NCI-H748 treated with DMSO at 0.1 percent for 48 hours (cell line): ENCODE measurements at places on chromosomes 12 and 14.

GRCh38 chr14:93090826-93091555, 24.7 kb downstream of the ITPK1 start:
- no peak for DNase-seq

GRCh38 chr12:105342464-105342863, 12.0 kb downstream of the C12orf75 start:
- DNase-seq = peak; percentile 19

- no peak for DNase-seq
These were observed 505 bp downstream of the UBE3B start for GRCh38 chr12:109477963-109478315.

DNA sequence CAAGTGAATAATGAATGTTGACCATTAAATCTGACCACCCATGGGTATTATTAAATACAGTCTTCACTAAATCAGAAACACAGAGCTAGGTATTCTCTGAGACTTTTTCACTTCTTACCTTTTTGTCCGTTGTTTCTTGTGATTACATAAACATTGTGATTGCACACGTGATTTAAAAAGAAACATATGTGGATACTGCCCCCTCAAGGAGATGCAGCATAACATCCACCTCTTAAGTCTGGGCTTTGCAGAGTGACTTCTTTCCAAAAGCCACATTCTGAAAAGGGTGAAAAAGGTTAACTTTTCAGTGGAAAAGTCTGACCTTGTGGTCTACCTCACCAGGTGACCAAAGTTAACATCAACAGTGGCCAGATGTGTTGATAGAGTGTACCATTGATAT, 185.5 kb upstream of the FAR2 start:
- DNase-seq = no peak

DNA sequence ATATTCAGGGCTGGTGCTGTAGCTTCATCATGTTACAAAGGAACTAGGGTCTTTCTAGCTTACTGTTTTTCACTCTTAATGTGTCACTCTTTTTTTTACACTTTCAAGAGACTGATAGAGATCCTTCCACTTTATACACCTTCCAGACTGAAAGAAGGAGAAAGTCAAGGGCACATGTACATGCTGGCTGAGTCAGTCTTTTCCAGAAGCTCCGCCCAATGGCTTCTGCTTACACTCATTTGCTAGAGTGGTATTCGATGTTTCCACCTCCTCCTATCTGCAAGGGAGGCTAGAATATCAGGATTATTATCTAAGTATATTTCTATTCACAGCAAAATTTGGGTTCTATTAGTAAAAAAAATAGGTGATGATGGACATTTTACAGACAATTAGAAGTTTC, 325.8 kb upstream of the OR4E1 start:
- DNase-seq = no peak

- DNase-seq = no peak
These were observed 19.4 kb downstream of the CAND1 start for GRCh38 chr12:67288561-67288960.

GRCh38 chr14:94021001-94021400, 5.1 kb upstream of the OTUB2 start:
- DNase-seq = no peak

DNA sequence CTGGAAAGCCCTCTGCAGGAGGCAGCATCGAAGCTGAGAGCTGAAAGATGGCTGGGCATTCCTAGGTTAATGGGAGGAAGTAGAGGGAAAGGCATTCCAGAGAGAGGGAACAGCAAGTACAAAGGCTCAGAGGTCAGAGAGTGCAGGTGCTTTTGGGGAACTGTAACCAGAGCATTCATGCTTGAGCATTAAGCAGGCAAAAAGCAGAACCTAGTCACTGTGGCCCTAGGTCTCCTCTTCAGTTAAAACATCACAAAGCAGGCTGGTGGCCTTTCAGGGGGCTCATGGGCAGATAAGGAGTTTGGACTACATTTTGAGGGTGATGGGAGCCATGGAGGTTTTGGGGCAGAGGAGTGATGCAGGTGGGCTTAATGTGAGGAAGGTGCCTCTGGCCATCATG, 169.2 kb upstream of the MYL2 start:
- no peak for DNase-seq

DNA sequence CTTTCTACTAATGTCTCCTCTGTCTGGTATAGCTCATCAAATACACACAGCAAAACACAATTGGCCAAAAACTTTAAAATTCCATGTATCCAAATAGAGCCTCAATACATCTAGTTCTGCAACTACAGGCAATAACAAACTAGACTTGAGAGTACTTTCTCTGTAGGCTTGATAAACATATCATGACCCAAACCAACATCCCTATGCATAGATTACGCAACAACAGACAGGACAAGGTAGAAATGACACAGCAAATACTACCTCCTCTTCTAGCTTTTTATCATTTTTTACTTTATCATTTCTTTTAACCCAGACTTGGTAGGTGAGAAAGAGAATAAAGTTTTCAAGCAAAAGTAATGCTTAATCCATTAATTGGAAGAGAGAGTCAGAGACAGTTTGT, 41.8 kb downstream of the EML5 start:
- DNase-seq = no peak

DNA sequence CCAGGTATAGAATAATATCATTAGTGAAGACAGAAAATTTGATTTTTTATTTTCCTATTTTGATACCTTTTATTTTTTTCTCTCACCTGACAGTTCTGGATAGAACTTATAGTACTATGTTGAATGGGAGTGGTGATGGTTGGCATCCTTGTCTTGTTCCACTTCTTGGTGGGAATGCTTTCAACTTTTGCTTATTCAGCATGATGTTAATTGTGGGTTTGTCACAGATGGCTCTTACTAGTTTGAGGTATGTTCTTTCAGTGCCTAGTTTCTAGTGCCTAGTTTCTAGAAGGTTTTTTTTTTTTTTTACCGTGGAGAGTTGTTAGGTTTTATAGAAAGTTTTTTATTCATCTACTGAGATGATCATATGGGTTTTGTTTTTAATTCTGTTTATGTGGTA, 516.3 kb upstream of the NOVA1 start:
- no peak for DNase-seq

DNA sequence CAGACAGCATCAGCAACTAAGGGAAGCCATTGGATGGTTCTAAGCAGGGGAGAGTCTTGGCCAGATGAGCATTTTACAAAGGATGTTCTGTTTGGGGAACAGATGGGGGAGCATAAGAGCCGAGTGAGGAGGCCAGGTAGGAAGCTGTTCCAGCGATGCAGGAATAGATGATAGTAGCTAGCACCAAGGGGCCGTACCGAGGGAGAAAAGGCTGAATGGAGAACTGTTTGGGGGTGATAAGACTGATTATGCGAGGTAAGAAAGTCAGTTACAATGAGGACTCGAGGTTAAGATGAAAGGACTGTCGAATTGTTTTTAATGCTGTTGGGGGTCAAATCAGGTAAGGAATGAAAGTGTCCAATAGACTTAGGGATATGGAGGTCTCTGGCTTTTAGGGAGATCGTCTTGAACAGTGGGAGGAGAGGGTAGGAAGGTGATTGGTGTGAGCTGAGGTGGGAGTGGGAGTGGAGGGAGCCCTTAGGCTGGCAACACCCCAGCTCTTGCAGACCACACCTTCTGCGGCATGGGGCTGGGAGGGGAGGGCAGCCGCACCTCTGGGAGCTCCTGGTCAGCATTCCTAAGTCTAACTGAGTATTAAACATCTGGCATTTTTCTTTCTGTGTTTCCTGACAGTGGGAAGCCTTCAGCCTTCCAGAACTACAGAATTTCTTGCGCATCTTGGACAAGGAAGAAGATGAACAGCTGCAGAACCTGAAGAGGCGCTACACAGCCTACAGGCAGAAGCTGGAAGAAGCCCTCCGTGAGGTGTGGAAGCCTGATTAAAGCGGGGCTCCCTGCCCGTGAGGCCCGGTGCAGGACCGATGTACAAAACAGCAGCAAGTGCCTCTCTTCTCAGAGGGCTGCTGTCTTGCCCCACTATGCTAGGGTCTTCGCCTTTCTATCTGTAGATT, 64.8 kb downstream of the GNS start:
- no peak for DNase-seq

DNA sequence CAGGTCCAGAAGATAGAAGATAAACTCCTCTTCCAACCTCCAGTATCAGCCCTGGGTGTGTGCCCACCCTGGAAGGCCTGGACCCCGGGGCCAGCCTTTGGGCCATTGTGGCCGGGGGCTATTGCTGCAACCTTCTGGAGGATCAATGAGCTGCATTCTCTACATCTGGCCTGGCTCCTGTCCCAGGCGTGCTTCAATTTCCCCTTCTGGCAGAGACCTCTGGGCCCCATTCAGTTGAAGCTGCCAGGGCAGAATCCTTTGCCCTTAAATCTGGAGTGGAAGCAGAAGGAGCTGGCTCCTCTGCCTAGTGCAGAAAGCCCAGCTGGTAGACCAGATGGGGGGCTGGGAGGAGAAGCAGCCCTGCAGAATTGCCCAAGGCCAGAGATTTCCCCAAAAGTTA, 10.0 kb downstream of the NYNRIN start:
- no peak for DNase-seq

GRCh38 chr14:67370830-67371229, 10.7 kb downstream of the EIF2S1 start:
- no peak for DNase-seq

DNA sequence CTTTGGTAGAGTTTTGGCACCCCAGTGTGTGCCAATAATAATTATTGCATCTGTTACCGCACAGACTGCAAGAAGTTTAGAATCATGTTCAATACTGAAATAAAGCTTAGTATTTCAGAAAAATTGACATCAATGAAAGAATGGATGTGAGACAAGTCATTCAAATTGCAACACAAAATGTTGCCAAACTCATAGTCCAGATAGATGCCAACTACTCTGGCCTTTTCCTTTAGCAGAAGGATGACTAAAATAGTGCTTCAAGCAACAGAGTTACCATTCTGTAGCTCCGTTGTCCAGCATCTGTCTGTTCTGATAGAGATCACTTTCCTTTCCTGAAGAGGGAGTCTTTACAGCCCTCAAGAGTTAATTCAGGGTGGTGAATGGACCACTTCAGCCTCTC, 77.5 kb downstream of the LIN7A start:
- DNase-seq = no peak

DNA sequence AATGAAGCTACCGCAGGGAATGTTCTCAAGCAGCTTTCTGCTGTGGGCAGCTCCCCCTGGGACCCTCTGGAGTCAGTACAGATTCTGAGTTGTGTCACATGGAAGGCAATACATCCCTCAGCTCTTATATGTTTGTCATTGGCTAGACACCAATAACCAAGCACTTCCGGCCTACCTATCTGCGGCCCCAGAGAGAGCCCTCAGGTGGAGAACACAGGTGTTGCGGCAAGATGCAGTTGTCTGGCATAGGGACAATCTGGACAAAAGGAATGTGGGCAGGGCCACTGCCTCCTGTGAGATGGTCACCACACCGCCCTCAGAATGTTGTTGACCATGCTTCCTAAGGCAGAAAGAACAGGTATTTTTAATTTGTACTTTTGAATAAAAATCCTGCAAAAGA, 118.7 kb downstream of the BRMS1L start:
- DNase-seq = peak; percentile 7

GRCh38 chr12:117494833-117495655, 133.6 kb upstream of the NOS1 start:
- DNase-seq = no peak

GRCh38 chr14:93231129-93231979, 24.3 kb downstream of the UBR7 start:
- peak; percentile 53 for DNase-seq

DNA sequence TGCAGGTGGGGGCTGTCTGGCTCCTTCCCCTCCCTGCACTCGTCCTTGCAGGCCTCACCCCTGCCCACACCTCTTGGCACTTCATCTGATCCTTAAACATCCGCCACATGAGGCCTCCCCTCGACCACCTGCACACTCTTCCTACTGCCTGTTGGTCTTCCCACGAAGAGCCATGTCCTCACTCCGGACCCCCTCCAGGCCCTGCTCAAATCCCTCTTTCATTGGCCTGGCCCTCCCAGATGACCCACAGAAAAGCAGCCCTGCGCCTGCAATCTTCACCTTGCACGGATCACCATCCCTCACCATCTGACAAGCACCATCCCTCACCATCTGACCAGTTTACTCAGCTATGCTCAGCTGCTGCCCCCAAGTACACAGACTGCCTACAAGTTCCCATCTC, 193.6 kb downstream of the BCL11B start:
- no peak for DNase-seq

DNA sequence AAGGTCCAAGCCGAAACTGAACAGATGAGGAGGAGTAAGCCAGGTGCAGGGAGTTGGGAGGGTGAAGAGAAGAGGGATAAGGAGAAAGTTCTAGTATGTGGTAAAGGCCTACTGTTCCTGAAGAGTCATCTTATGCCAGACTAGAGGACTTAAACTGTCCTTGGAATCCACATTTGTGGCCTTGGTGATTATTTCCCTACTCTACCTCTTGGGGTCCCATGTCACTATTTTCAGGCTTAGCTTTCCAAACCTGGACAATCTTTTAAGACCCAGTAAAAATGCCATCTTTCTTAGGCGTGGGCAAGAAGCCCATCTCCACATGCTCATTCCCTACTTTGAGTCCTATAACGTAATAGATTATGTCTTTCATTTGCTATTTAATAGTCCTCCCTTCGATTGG, 40.1 kb upstream of the CRY1 start:
- no peak for DNase-seq

GRCh38 chr14:34678306-34678705, 36.1 kb downstream of the CFL2 start:
- no peak for DNase-seq

- no peak for DNase-seq
These were observed 796.4 kb downstream of the MED13L start for GRCh38 chr12:115481141-115481540.

DNA sequence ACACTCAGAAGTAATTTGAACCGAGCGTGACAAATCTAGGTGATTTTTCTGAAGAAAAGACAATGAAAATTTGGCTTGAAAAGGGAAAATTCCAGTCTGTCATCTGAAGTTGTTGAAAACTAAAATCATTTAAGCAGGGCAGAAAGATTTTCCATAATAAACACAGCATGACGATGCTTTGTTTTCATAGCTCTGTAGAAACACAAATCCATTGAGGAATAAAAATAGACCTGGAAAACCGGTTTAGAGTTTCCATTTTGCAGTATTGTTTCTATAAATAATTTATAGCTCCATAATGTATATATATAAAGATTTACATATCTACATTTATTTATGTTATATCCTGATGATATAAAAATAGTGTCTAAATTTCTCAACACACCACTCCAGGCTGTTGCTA, 1918.5 kb upstream of the FLRT2 start:
- DNase-seq = no peak

DNA sequence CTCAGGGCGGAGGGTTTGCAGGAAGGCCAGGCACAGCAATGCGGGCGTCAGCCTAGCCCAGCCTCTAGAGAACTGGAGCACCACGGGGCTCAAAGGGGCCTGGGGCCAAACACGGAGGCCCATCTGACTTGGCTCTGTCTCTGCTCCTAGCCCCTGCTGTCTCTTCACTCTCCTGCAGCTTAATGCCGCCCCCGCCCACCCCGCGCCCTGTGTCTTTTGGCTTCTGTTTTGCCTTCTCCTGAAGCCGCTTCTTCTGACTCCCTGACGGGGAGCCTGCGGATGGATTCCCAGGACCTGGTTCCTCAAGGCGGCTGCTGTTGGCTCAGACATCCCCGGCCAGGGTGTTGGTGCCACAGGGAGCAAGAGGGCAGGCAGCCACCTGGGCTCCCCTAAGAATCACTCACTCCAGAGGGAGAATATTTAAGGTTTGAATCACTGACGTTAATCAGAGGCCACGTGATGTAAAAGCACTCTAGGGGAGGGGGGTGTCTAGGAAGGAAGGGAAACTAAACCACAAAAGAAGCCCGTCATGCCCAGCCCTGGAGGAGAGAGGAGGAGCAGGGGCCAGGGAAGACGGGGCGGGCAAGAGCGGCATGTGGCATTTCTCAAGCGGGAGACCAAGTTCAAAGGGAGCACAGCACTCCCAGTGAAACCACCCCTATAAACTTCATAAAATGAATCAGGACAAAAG, 36.9 kb upstream of the PRMT8 start:
- DNase-seq = no peak

- DNase-seq = no peak
These were observed 64.7 kb downstream of the PPP2R5E start for GRCh38 chr14:63478437-63478852.
